ENCODE measurements at places on chromosomes 16 and 17.

DNA sequence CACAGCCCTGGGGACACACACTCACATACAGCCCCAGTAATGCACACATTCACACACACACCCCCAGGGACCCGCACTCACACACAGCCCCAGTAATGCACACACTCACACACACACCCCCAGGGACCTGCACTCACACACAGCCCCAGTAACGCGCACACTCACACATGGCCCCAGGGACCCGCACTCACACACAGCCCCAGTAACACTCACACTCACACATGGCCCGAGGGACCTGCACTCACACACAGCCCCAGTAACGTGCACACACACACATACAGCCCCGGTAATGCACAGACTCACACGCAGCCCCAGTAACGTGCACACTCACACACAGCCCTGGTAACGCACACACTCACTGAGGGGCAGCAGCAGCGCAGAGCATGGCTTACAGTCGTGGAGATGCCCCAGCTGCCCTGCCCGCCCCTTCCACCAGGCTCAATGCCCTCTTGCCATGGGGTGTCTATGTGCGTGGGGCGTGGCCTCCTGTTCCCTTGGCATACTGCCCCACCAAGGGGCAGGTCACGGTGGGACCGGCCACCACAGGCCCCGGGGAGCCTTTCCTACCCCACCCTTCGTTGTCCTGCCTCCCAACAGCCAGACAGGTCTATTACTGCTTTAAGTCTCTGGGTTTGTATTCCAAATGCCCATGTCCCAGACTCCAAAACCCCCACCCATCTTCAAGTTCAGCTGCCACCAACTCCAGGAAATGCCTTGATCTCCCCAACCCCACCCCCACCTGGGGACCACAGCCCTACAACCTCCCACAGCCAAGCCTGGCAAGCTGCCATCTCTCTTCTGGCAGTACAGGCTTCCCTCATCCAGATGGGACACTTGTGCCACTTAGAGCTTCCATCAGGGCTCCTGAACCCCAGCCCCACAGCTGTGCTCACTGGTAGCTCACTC lies 2.7 kb downstream of the CCDC102A start:
- peak; percentile 26 for DNase-seq

DNA sequence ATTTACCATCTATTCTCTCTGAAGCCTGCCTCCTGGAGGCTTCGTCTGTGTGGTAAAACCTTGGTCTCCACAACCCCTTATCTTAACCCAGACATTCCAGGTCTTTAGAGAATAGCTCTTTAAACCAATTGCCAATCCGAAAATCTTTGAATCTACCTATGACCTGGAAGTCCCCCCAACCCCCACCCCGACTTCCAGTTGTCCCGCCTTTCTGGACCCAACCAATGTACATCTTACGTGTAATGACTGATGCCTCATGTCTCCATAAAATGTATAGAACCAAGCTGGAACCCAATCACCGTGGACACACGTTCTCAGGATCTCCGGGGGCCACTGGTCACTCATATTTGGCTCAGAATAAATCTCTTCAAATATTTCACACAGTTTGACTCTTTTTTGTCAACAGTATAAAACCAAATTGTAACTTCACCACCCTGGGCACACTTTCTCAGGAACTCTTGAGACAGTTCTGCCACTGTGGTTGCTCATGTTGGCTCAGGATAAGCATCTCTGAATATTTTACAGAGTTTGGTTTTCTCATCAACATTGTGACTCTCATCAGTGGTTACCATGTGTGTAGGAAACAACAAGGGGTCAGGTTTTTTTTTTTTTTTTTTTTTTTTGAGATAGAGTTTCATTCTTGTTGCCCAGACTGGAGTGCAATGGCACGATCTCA lies 18.1 kb upstream of the DNAH17 start:
- DNase-seq: no peak

GRCh38 chr16:67150833-67151396 lies at the start of gene B3GNT9:
B3GNT9 (minus strand) TSS chr16:67150998; CDS start chr16:67150485, 513 bp downstream.
- no peak for DNase-seq

DNA sequence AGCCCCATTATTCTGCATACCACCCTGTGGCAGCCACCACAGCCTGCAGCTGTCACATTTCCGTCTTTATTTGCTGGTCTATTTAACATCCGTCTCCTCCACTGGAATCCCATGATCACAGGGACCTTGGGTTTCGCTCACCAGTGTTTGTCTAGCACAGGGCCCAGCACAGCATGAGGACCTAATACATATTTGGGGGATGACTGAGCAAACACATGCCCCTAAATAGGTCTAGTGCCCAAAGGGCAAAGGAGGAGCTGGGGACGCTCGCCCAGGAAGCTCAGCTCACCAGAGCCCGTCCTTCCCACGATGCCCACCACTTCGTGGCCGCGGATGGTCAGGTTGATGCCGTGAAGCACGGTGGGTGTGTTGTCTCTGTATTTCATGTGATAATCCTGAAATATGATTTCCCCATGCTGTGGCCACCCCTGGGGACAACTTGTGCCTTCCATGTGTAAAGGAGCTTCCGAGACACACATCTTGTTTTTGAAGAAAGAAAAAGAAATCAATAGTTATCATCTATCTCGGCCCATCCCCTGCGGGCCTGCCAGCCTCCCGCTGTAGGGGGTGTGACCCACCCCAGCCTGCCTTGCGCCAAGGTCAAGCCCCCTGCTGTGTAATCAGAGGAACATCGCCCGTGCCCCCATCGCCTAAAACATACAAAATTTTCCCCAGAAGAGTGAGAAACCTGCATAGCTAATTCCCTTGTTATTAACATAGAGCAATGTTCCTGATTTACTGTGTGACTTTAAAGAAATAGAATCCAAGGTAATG lies 21.0 kb upstream of the ABCC12 start:
- no peak for DNase-seq

DNA sequence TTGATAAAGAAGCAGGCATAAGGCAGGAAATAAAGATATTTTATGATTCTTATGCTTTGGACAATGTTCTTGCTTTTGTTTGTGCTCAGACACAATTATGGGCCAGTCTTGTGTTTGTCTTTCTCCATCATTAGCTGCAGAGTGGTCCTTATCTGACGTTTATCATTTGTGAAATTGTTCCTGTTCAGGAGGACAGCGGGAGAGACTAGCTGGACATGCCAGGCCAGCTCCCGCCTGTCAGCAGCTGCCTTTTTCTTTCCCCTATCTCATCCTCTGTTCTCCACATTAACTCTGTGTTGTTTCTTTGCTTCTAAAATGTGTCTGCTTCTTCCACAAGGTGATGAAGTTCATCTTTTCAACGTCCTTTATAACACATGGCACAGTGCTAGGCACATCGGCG lies 333.5 kb downstream of the NPIPA8 start:
- DNase-seq: no peak

- DNase-seq: no peak
Measured at GRCh38 chr17:79944821-79945391, 90.8 kb downstream of the TBC1D16 start.

- no peak for DNase-seq
Measured at GRCh38 chr16:12392585-12393091, 411.0 kb downstream of the CPPED1 start.

GRCh38 chr17:57092171-57092570 lies 7.1 kb downstream of the AKAP1 start:
- no peak for DNase-seq

- no peak for DNase-seq
Measured at GRCh38 chr16:89949121-89949742, 677 bp downstream of the DEF8 start.

DNA sequence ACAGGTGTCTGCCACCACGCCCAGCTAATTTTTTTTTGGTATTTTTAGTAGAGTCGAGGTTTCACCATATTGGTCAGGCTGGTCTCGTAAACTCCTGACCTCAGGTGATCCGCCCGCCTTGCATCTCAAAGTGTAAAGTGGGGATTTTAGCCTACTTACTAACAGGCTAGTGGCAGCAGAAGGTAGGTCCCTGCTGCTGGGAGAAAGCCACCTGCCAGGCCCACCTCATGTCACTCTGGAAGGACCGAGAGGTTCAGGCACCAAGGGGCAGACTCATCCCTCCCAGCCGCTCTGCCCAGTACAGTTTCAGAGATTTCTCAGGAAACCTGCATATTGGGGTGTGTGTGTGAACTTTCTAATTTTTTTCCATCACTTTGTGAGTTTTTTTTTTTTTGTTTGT lies 2.1 kb upstream of the RCVRN start:
- DNase-seq: no peak

GRCh38 chr17:17028059-17028877 lies 14.0 kb upstream of the MPRIP start:
- DNase-seq: no peak

- no peak for DNase-seq
Measured at GRCh38 chr16:89484923-89485679, 5.3 kb downstream of the ANKRD11 start.

All from effector CD4-positive, alpha-beta T cell (primary cell).